Endodermal cell (in vitro differentiated cells): ENCODE measurements at places on chromosomes 1 and 21. TPM values are rescaled to one million over a fixed set of nuclear protein-coding genes. Genes with fewer than 3 reads are reported as not detected.

ZFP69B gene
- 4.4 to 12.0 TPM (median 10.3 TPM) in 3 replicates for total RNA-seq

DNA sequence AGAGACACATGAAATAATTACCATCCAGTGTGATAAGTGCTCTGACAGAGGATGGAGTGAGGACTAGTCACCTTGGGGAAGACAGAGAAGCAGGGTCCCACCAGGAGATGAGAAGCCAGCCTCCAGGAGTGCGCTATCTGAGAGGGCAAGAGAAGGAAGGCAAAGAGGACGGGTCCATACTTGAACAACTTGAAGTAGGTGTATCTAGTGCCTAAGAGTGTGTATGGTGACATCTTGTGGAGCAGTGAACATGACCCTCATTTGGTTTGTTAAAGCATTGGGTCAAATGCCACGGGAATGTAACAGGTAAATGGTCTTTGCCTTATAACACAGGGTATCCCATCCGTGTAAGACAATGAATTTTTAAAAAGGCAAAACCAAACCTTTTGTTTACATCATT, 39.8 kb downstream of the MRPL39 start:
- DNase-seq = no peak

DNA sequence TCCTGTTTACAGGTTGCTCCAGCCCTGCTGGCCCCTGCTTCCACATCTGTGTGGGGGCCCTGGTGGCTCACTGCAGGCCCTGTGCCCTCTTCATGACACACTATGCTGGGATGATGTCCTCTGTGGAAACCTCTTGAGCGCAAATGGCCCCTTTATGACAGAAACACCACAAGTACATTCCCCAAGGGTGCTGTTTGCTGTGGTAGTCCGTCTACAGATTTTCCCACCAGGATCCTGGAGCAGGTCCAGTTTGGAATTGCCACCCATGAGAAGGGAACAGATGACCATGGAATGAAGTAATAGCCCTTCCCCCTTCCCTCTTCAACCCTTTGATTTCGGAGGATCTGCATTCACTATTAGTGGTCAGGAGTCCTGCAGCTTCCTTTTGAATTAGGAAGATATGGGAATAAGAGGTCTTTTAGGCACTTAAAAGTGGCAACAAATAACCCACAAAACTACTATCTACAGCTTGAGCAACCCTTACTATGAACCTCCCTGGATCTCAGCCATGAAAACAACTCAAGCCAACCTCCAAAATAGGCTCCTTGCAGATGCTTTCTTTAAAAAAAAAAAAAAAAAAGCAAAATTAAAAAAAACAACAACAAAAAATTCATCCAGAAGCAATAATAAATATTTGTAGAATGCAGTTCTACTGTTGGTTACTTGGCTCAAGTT, 121.9 kb upstream of the TSPAN2 start:
- no peak for DNase-seq

DNA sequence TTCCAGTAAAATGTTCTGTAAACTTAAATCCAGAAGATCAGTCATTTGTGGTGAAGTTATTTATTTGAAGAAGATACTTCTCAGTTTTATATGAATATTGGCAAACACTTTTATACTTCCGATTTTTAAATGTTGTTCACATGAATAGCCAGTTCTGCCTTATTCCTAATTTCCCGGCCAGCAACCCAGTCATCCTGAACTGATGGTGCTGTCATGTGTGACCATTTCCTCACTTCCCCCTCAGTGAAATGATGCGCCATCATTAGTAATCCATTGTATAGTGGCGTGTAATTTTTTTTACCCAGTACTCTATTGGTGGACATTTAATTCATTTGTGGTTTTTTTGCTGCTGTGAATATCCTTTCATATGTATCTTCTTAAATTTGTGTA, 16.4 kb downstream of the GPSM2 start:
- no peak for DNase-seq

DNA sequence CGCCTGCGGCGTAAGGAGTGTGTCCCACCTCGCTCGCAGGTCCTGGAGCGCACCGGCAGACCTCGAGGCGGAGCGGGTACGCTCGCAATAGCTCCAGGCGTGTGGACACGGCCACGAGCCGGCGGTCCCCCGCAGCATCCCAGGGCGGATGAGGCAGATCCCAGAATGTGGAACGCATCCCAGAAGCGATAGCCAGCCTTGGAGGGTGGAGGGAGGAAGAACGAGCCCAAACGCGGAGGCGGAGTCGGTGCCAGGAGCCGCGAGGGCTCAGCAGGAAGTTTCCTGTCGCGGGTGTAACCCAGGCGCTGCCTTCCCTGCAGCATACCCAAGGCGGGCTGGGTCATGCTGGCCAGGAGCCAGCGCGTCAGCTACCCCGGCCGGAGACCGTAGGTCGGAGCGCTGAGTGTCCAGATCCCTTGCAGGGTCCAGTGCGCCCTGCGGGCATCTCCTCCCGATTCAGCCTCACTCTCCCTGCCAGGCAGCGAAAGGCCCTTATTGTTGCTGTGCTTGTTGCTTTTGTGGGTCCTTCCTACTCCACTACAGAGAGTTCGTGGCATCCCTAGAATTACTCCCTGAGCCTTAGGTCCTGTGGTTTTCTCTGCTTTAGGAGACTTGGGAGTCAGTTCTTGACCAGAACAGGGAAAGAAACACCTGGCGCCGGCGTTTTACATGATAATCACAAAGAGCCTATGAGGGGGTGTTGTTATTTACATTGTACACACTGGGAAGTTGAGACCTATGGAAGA, 27.7 kb downstream of the STYXL2 start:
- peak; percentile 86 for DNase-seq

RAB42 gene
- total RNA-seq = 2.9 to 3.6 TPM (median 3.0 TPM) in 3 replicates
